Sciatic nerve (tissue), 2 donors: ENCODE measurements at places on chromosomes 12 and 14.

DNA sequence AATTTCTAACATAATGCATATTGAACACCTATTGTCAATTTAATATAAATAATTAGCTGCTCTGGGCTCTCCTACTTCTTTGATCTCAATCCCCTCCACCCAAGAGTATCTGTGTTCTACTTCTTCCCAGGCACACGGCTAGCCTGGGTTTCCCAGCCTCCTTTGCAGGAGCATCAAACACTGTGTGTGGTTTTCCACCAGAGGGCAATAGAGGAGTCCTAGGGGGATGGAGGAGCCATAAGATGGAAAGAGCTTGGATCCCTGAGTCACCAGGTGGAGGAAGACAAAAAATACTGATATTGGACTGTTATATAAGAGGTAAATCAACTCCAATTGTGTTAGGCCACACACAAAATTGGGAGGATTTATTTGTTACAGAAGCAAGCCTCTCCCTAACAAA is 333.7 kb downstream of the GLT1D1 start:
- DNase-seq = no peak

- no peak for DNase-seq
Observed at GRCh38 chr12:102479099-102479885, 1.1 kb downstream of the IGF1 start.

- no peak for DNase-seq
Observed at GRCh38 chr12:120402217-120402616, 33.3 kb upstream of the MSI1 start.

GRCh38 chr14:94932589-94932988 is 162.7 kb upstream of the GSC start:
- DNase-seq = no peak

GRCh38 chr12:91224401-91224800 is 41.8 kb upstream of the DCN start:
- no peak for DNase-seq

DNA sequence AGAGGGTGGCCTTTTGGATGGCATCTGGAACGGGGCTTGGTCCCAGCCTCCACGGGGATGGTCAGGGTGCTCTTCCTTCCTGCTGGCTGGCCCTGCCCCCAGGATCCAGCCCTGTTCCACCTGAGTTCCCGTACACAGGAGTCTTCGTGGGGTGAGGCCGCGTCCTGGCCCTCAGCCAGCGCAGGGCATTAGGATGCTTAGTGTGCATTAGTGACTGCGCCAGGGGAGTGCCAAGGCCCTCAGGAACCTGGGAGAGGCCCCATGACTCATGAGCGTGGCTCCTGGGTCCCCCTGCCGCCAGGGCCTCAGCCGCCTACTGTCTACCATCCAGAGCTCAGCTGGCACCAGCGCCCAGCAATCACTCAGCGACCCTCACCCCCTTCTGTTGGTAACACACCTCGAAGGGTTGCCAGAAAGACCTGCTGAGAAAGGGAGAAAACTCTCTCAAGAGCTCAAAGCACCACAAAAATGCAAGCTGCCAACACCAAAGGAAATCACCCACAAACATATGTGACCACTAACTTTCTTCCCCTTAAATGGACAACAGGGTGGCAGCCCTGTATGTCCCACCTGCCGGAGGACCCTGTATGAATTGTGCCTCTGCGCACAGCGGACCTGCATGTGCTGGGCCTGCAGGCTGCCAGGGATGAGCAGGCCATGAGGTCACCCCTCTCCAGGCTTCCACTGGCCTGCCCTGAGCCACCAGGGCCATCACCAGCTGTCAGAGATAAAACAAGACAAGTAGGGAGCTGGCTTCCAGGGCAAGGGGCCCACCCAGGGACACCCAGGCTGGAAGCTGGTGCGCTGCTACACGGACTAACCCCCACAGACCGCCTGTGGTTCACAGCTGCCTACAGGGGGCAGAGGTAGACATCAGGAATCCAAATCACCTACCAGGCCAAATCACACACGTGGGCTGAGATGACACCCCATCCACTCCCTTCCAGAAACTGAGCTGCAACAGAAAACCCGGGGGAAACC is 28.7 kb downstream of the CCDC85C start:
- DNase-seq = no peak

GRCh38 chr12:26455936-26456574 is 260.7 kb downstream of the SSPN start:
- no peak for DNase-seq

GRCh38 chr14:104118006-104118844 is 20.2 kb upstream of the KIF26A start:
- DNase-seq = peak; percentile 49

GRCh38 chr12:58009405-58010195 is 68.2 kb downstream of the ATP23 start:
- no peak for DNase-seq

- DNase-seq = no peak
Observed at GRCh38 chr14:64806202-64806861, 73.4 kb downstream of the SPTB start.

GRCh38 chr14:78725086-78725485 is 554.9 kb downstream of the NRXN3 start:
- DNase-seq = no peak

DNA sequence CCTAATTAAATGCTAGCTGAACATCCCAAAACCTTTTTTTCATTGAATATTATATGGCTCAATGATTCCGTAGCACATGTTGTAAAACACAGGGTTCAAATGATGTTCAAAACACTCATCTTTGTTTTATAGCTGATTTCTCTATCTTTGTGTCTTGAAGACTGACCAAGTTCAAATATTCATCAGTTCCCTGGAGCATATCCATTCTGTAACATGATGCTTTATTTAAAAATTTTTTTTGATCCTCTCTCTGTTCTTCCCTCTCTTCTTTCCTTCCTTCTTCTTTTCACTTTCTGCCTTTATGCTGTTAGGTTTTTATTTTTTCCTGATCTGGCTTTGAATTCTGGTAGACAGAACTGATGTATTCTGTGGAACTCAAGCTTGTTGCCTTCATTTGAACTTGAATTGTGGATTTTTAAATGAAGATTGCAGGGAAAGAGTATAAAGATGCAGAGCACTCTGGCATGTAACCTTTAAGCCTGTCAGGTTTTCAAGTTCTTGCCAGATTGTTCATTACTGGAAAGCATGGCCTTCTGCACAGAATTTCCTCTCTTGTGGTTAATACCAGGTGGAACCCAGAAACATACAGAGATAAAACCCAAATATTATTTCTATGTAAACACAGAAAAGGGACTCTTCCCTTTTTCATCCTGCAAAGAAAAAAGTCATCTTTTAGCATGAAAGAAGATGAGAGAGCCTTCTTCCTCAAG is 39.5 kb downstream of the PROX2 start:
- DNase-seq = no peak

DNA sequence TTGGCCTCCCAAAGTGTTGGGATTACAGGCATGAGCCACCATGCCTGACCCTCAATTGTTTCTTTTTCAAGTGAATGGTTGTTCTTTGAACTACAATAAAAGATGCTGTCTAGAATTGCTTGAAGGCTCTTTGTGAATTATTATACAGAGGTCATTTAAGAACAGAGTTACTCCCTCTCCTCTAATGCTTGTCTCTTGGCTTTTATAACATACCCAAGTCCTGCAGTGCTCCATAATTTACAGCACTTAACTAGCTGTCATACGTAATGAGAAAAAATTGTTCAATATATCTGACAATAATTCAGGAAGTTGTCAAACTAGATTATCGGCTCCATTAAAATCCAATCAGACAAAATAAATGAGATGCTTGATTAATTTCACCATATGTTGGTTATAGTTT is 823.0 kb upstream of the ATXN7L3B start:
- no peak for DNase-seq

DNA sequence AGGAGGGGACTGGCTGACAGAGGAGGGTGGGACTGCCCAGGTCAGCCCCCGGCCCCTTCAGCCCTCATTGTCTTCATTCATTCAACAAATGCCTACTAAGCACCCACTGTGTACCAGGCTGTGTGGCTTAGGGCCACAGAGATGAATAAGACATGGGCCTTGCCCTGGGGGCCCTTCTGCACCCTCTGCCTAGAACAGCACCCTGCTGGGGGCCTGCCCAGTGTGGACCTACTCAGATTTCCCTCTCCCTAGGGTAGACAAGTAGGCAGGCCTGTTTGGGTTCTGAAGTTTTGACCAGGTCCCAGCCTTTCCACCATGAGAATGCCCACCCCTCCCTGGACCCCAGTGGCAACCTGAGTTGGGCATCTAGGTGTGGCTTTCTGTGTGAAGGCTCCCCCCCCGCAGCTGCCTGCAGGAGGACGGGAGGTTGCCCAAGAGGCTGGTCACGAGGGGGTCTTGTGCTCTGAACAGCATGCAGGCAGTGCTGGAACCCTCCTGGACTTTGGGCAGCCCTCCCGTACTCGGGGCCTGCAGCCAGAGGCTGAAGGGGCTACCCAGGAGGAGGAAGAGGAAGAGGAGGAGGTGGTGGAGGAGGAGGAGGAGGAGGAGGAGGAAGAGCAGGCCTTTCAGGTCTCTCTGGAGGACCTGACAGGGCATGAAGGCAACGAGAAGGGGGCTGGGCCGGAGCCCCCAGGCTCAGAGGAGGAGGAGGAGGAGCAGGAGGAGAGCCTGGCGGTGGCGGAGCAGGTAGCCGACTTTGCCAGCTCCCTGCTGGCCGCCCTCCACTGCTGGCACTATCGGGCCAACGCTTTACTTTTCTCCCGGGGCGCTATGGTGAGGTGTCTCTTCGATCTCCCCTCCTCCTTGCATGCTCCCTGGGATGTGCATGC is 33.4 kb downstream of the PLEKHG3 start:
- DNase-seq = no peak

DNA sequence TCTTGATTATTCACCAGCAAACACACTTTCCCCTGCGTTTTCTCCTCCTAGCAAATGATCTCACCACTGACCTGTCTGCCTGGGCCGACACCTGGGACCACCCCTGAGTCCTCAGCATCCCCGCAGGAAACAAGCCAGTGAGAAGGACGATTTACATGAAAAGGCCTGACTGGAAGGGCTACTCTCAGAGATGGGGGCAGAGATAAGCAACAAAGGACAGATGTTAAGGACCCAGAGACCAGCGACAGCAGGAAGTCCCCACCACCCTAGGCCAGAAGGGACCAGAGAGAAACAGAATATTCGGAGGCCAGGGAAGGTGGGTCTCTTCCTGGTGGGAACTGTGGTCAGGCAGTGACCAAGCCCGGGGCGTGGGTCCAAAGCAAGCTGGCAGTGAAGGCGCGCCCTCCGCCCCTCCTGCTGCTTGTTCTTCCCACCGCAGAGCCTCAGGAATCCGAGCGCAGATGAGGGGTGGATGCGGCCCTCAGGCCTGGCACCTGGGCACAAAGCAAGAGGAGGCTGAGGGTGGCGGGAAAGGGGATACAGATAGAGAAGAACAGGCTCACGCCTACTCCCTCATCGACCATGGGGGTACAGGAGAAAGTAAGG is 55.8 kb downstream of the STX2 start:
- DNase-seq = no peak

- peak; percentile 31 for DNase-seq
Observed at GRCh38 chr12:53056296-53056695, 6.4 kb downstream of the TNS2 start.

GRCh38 chr14:66483322-66483721 is 2.8 kb upstream of the CCDC196 start:
- no peak for DNase-seq

DNA sequence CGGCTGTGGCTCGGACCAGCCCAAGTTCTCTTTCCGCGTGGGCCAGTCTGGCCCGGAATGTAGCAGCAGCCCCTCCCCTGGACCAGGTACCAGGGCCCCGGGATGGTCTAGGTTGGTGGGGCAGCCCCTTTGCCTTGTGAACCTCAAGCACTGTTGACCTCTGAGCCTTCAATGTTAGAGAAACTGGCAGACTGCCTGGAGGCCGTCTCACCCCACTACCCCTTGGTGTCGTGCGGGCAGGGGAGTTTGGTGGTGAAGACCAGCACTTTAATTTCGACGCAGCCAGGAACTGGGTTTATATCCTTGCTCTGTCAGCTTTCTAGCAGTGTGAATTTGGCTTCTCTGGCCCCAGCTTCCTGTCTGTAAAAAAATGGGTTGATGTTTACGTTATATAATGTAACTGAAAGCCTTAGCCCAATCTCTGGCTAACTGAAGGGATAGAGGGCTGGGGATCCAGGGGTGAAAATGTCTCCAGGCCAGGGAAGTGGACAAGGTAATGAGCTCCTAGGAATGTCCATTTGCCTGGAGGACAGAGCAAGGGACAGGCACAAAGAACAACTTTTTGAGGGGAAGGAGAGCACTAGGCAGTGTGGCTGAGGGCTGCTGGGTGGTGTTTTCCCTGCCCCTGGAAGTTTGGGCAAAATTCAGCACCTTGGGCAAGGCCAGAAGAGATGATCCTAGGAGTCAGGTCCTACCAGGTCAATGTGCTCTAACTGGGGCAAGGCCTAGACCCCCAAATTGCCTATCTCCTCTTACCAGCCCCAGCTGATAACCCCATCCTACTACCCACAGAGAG is 11.4 kb downstream of the MCRS1 start:
- no peak for DNase-seq

- DNase-seq = no peak
Observed at GRCh38 chr12:93599192-93599591, 26.7 kb downstream of the SOCS2 start.

DNA sequence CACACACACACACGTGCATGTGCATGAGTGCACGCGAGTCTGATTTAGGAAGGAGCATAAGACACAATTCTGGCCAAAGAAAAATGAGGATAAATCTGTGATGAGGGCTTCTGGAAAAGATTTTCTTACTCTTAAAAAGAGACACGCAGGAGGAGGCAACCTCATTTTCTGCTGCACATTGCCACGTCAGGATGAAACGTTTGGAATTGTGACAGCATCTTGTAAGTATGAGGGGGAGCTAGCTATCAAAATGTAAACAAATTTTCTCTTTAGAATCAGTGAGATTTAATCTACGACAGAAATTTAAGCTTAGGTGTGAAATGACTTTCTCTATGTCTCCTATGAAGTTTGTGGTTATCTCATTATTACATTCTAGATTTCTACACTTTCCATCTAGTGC is 31.1 kb upstream of the NUBPL start:
- DNase-seq = no peak

GRCh38 chr14:55571125-55571889 is 8.7 kb upstream of the KTN1 start:
- no peak for DNase-seq

DNA sequence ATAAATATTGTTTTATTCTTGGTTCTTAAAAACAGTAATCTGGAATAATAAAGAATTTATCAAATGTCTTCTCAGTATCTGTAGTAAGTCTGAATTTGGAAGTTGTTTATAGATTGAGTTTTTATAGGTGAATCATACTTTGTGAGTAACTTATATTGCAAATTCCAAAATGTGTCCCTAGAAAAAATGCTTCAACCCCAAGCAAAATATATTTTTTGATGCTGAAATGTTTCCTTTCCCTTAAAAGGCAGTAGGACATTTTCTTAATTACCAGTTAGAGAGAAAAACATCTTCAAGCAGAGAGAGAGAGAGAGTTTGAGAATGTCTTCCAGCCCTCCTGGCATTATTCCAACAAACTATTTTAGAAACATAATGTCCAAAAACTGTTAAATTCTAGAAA is 37.9 kb downstream of the PELI2 start:
- DNase-seq = no peak

DNA sequence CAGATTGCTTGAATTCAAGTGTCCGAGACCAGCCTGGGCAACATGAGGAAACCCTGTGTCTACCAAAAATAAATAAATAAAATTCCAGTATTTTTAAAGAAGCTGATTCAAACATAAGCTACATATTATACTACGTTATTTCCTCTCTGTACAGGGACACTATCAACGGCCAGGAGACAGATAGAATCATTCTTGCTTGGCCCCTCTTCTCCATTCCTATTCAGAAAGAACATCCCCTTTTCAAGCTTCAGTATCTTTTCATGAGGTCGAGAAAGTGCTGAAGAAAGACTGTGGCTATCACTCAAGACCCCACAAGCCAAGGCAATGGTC is 314 bp upstream of the DHRS7 start:
- DNase-seq = no peak
